CD8-positive, alpha-beta T cell (primary cell): ENCODE measurements at places on chromosomes 1 and 21.

GRCh38 chr1:184385865-184386311 lies 941 bp upstream of the C1orf21 start:
- no peak for DNase-seq

GRCh38 chr1:109498161-109498801 lies 4.4 kb downstream of the CYB561D1 start:
- peak; percentile 44 for DNase-seq

DNA sequence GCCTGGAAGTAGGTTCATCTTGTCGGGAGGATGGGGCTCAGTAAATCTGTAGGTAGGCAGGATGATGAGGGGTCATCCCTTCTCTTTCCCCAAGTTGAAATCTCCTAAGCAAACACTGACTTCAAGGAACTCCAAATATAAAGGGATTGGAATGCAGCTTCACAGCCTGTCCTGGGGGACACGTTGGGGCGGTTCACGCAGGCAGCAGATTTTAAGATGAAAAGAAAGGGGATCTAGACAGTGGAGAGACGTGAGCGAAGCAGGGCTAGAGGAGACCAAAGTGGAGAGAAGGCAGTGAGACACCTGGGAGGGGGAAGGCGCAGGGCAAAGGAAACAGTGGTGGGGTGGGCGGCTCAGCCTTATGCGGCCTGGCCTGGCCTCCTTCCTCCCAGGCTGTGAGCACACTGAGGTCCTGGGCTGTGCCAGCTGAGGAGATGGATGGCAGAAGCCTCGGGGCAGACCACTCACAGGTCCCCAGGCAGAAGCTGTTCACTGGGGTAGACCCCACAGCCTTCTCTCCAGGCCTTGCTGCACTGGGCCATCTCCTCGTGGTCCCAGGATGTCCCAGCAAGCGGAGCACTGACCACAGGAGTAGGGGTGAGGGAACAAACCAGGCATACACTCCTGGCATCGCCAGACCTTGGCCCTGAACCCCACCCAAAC lies 51.7 kb downstream of the TOR1AIP2 start:
- DNase-seq = peak; percentile 42

GRCh38 chr1:154342836-154343472 lies 17.6 kb downstream of the ATP8B2 start:
- DNase-seq = peak; percentile 79

GRCh38 chr1:231679109-231679508 lies 52.5 kb downstream of the DISC1 start:
- no peak for DNase-seq

DNA sequence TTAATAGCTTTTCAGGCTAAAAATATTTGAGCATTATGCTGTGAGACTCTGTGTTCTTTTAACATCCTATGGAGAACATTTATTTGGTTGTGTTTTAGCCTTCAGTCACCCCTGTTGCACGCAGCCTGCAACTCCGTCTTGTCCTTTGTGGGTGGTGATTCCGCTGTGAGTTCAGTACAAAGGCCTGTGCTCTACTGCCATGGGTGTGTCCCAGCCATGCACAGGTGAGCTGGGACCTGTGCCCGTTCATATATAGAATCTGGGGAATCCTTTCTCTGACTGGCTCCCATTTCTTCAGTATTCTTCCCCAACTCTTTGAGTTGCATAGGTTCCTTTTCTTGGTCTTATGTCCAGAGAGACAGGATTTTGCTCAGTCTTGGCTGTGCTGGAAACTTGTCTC lies 61.4 kb downstream of the ACTL8 start:
- DNase-seq = no peak

- no peak for DNase-seq
These were observed 91.2 kb upstream of the NGF start for GRCh38 chr1:115429241-115429640.

- no peak for DNase-seq
These were observed 8.0 kb upstream of the EIF2B3 start for GRCh38 chr1:44994309-44994898.

DNA sequence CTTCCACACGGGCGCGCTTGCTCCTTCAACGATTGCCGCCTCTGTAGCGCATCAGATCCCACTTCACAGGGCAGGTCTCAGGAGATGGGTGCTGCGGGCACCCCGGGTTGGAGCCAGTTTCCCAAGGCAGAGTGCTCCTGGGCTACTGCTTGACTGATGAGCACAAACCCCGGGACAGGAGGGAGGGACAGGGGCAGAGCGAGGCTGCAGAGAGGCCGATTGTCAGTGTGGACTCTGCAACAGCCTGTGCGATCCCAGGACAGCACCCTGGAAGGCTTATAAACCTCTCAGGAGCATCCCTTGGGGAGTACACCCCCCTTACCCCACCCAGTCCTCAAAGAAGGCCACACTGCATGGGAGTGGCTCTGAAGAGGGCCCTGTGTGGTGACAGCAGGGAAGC lies 28.0 kb upstream of the BACE2 start:
- no peak for DNase-seq

DNA sequence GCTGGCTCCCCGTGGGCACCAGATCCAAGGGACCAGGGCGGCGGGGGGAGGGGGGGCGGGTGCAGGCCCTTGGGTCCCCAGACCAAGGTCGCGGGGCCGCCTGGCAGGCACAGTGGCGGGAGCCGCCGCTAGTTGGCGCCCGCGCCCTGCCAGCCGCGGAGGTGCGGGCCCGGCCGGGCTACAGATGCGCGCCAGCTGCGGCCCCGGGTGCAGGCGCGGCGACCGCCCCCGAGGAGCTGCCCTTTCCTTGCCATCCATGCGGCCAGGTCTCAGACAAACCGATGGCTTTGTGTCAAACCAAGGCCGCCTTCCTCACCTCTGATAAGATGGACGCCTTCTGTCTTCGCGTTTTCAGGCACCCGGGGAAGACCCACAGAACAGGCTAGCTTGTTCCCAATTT lies 2.2 kb upstream of the RUNX3 start:
- DNase-seq = peak; percentile 45

GRCh38 chr1:92515796-92516201 lies 29.1 kb upstream of the GFI1 start:
- no peak for DNase-seq

DNA sequence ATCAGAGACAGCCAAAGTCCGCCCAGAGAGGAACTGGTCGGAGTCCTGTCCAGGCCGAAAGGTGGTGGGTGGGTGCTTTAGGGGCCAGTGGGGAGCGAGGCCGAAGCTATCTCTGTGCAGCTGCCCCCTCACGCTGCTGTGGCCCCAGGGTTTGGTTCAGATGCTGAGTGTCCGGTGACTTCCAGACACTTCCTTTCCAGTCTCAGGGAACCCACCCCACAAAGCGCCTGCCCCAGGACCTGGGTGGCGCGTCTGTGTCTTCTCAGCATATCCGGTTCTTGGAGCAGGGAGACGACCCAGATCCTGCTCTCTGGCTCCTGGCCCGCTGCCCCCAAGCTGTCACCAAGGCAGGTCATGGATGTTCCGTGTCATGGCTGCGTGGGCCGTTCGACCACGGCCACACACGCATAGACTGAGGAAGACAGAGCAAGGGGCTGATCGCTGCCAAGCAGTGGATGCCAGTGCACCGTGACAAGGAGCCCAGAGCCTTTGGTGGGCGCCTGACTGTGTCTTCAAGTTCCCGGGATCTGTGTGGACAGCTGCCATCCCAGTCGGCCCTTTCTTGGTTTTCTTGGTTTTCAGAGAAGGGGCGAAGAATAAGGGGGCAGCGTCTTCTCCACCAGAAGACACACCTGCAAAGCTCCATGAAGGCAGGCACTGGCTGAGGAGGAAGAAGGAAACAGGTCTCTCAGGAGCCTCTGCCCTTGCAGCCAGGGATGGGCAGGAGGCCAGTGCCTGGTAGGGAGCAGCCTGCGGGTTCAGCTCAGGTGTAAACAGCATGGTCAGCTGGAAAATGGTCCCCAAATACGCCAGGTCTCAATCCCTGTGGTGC lies 22.9 kb upstream of the COL18A1 start:
- no peak for DNase-seq
